ENCODE measurements at places on chromosomes 2 and 18. TPM values are rescaled to one million over a fixed set of nuclear protein-coding genes. Genes with fewer than 3 reads are reported as not detected.

The RNF125 gene
- total RNA-seq: 0.59 TPM

The LAMA1 gene
- 8.3 TPM for total RNA-seq

DNA sequence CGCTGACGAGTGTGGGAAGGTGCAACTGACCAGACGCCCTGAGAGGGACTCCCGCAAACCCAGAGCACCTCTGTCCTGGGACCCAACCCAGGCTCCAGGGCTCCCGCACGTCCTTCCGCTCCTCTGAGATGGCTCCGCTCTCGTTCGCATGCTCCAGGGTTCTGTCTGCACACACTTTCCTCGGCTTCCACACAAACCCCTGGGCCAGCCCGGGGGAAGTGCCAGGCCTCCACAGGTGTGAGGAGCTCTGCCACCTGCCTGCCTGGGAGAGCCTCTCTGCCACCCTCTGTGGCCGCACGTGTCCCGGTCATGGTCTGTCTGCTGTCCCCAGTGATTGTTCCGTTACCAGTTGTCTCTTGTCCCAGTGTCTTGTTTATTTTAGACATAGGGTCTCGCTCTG is 222.9 kb downstream of the HDAC4 start:
- H3K4me1 ChIP-seq: no peaks in the 10 kb centered on the region
- no peaks in the 10 kb centered on the region for H3K27me3 ChIP-seq
- H3K4me3 ChIP-seq: no peak overlapping the region

GRCh38 chr2:105634198-105634597 is 110.5 kb upstream of the NCK2 start:
- H3K4me1 ChIP-seq: no peaks in the 10 kb centered on the region
- H3K36me3 ChIP-seq: no peaks in the 10 kb centered on the region
- no peak overlapping the region for H3K27ac ChIP-seq
- H3K27me3 ChIP-seq: peaks cover 8% of the 10 kb centered on the region
- DNase-seq: no peak

DNA sequence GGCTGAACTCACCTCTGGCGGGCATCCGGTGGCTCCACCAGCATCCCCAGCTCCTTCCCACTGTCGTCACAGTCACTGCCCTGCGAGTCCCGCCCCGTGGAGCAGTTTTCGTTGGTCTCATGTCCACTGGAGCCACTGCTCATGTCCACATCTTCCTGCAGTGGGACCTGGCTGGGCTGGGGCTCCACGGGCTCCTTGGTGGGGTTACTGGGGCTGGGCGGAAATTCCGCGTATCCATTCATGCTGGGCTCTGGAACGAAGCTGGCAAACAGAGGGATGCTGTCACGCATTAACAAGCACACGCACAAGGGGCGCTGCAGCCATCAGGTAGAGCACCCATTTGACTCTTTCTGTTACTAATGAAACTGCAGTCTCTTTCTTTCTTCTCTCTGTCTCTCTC is 10.7 kb downstream of the PER2 start:
- H3K36me3 ChIP-seq: peaks cover 14% of the 10 kb centered on the region
- H3K4me1 ChIP-seq: no peaks in the 10 kb centered on the region
- H3K4me3 ChIP-seq: no peak overlapping the region
- DNase-seq: no peak

DNA sequence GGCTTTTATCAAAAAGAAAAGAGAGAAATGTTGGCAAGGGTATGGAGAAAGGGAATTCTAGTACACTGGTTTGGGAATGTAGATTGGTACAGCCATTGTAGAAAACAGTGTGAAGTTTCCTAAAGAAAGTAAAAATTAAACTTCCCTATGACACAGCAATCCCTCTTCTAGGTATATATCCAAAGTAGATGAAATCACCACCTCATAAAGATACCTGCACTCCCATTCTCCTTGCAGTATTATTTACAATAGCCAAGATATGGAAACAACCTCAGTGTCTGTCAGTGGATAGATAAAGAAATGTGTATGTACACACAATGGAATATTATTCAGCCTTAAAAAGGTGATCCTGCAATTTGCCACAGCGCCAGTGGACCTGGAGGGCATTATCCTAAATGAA is 147.2 kb upstream of the NOSTRIN start:
- no peaks in the 10 kb centered on the region for H3K4me1 ChIP-seq
- H3K27me3 ChIP-seq: no peaks in the 10 kb centered on the region
- no peak overlapping the region for H3K27ac ChIP-seq
- no peak overlapping the region for H3K4me3 ChIP-seq
- no peaks in the 10 kb centered on the region for H3K36me3 ChIP-seq

DNA sequence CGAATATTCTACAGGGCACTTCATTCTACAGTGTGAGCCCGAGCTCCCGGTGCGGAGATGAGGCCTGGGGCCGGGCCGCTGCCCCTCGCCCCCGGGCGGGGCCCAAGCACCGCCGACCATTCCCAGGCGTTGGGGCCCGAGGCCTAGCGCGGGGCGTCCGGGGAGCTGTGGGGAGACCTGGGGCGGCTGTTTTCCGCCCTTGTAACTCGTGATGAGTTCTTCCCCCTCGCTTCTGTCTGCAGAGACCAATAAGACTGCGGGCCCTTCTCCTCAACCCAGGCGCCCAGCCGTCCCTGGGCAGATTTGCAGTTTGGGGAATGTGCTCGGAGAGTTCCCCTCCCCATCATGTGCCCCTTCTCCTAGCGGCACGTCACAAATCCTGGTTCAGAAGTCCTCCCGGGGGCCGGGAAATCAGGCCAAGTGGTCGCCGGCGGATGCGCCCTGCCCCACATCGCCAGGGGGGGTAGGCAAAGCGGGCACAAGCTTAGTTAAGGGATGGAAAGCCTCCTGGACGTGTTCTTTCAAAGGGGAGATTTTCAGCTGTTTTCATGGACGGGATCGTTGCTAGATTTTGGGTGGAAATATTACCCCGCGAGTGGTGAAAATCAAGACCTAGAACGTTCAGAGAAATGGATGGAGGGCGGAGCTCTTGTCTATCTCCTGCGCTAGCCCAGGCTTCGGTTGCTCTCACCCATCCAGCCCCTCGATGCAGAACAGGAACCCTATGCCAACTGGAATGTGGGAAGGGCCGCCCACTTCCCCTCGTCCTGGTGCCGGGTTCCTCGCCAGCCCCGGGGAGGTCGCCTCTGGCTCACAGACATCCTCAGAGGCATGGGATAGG is 18.8 kb upstream of the HAAO start:
- H3K4me3 ChIP-seq: peak overlapping the region; percentile 68
- H3K4me1 ChIP-seq: peaks cover 10% of the 10 kb centered on the region
- peak overlapping the region; percentile 64 for H3K27ac ChIP-seq
- peak; percentile 89 for DNase-seq
- H3K36me3 ChIP-seq: no peaks in the 10 kb centered on the region
- no peaks in the 10 kb centered on the region for H3K27me3 ChIP-seq

GRCh38 chr18:57258131-57258777 is 94.1 kb upstream of the ST8SIA3 start:
- DNase-seq: no peak
- H3K27ac ChIP-seq: no peak overlapping the region
- no peaks in the 10 kb centered on the region for H3K36me3 ChIP-seq
- H3K4me3 ChIP-seq: no peak overlapping the region
- no peaks in the 10 kb centered on the region for H3K27me3 ChIP-seq
